ENCODE measurements at places on chromosomes 1 and 21.
A peak's percentile ranks its signal among the peaks of the same experiment; 100 is the strongest.

DNA sequence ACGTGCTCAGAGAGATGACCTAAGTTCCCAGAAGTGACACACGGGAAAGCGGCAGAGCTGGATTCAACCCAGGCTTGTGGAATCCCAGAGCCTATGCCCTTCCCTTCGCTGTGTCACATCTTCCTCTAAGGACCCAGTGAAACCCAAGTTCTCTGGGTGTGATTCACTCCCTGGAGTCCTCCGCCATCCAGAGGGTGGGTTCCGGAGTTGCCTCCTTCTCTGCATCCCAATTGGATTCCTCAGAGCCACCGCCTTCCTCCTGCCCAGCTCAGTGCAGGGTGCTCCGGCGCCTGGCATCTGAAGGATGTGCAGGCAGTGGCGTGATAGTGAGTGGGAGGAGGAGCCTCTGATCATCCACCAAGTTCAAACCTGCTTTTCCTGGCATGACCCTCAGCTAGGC lies 20.7 kb upstream of the RCC2 start:
- DNase-seq, result peak; percentile 94

- DNase-seq, result no peak
Observed at GRCh38 chr1:151325646-151326429, 1.4 kb downstream of the PI4KB start.

DNA sequence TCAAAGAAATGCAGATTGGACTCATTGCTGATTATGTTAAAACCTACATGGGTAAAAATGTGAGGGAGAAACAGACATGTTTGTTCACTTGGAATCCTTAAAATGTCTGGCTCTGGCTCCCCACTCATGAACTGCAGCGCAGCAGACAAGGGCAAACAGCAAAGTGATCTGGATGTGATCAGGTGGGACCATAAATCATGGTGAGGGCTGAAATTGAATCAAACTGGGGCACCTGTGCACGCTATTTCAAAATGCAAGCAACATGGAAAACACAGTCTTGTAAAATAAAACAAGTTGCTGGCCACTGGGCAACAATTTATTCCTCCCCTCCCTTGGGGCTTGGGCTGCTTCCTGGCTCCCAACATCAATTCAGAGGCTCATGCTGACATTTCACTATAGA lies 373.4 kb downstream of the SEC16B start:
- DNase-seq, result no peak

DNA sequence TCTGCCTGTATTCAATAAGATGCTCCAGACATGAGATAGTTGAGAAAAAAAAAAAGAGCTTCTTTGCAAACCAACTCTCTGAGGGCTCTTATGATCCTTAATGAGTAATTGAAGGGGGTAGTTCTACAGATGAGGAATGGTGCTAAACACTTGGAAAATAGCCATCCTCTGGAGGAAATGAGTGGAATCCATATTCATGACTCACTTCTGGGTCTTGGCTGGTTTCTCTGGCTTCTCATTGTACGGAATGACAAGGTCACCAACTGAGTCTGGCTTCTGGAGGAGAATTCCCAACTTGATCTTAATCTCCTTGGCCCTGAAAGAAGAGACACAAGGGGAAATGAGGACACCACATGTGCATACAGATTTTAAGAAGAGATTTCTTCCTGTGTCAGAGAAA lies 34.7 kb downstream of the RGS5 start:
- peak; percentile 91 for DNase-seq

GRCh38 chr1:217563179-217563578 lies 67.7 kb downstream of the GPATCH2 start:
- no peak for DNase-seq

DNA sequence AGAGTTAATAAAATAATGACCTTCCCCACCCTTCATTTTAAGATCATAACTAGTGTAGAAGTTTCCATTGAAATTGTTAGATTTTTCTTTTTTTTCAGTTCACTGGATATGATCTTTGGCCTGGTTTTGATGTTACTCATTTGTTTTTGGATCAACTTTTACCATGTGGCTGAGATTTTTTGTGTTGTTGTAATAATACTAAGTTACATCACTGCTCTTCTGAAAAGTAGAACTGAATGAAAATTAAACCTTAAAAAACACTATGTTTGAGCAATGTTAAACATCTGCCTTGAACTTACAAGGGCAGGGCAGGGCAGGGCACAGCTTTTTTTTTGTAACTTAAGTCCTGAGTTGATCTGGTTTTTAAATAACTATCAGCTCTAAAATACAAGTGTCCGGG lies 204.8 kb upstream of the ADAMTS5 start:
- no peak for DNase-seq

DNA sequence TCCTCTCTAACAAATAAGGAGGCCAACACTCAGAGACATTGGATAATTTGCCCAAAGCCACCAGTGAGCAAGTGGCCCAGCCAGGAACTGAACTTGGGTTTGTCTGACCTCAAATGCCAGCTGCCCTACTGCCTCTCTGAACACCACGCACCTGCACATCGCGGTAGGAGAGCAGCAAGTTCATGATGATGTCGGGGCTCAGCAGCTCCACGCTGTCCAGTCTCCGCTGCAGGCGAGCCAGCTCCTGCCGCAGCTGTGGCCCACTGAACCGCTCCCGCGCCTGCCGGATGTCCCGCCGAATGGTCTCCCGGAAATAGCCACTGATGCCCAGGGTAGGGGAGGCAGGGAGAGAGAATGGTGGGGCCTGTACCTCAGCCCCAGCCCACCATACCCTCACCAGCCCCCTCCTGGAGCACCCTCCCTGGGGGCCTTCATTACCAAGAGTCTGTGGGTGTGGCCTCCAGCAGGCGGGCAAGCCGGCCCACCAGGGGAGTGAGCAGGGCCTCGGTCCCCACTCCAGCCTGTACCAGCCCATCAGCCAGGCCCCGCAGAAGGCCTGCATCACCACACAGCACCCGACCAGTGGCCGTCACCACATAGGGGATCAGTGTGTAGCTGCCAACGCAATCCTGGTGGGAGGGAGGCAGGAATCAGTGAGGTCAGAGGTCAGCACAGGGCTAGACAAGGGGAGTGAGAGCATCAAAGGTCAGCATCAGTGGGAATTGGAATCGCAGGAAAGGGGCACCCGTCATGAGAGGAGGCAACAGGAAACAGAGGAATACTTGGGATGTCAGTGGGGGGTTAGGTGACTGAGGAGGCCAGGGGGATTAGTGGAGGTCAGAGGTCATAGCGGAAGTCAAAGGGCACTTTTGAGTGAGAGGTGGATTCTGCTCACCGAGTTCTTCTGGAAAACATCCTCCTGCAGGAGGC lies 2.7 kb downstream of the MAP3K6 start:
- no peak for DNase-seq

GRCh38 chr1:153345187-153346076 lies 3.2 kb downstream of the PGLYRP4 start:
- no peak for DNase-seq

- DNase-seq, result no peak
Observed at GRCh38 chr1:185448591-185449186, 131.6 kb upstream of the IVNS1ABP start.

DNA sequence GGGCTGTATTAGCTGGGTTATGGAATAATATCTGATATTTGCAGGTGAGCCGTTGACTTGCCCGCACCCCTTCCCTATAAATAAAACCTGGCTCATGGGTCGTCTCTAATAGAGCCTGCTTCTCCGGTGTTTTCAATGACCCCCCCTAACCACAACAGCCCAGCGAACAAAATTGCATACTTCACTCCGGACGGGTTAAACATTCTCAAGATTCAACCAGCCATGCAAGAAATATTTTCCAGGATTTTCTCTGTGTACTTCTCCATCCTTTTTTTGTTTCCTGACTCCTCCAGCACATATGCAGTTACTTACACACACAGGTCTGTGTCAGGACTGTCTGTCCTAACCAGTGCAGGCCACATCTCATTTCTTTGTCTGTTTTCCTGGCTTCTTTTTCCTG lies 267.7 kb downstream of the ZNF648 start:
- DNase-seq, result no peak

DNA sequence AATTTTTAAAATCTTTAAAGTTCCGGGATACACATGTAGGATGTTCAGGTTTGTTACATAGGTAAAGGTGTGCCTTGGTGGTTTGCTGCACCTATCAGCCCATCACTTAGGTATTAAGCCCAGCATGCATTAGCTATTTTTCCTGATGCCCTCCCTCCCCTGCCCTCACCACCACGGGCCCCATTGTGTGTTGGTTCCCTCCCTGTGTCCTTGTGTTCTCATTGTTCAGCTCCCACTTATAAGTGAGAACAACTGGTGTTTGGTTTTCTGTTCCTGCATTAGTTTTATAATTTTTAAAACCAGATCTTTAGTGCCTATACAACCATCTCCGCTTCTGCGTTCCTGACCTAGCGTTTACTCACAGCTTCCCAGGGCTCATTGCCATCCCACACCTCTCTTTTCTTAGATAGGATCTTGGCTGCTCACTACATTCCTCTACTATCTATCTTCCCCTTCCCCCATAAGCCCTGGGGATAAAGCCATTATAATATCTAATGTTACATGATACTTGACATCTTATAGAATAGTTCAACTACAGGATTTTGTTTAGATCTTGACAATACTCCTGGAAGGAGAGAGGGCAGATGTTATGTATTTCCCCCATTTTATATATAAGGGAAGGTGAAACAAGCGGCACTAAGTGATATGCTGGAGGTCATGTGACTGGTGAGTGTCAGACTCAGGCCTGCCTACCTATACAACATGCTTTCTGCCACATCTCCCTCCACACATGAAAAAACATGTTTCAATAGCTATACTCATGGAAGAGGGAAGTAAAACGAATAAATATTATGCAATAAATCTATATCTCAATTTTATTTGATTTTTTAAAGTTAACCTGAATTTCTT lies 52.3 kb upstream of the DNAJC6 start:
- DNase-seq, result no peak

GRCh38 chr1:16168622-16169360 lies 12.9 kb upstream of the EPHA2 start:
- DNase-seq, result no peak

DNA sequence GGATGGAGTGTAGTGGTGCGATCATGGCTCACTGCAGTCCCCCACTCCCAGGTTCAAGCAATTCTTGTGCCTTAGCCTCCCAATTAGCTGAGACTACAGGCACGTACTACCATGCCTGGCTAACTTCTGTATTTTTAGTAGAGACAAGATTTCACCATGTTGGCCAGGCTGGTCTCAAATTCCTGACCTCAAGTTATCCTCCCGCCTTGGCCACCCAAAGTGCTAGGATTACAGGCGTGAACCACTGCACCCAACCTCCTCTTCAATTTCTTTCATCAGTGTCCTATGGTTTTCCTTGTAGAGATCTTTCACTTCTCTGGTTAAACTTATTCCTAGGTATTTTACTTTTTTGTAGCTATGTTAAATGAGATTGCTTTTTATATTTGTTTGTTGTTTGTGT lies 10.7 kb upstream of the MAST2 start:
- DNase-seq, result no peak

DNA sequence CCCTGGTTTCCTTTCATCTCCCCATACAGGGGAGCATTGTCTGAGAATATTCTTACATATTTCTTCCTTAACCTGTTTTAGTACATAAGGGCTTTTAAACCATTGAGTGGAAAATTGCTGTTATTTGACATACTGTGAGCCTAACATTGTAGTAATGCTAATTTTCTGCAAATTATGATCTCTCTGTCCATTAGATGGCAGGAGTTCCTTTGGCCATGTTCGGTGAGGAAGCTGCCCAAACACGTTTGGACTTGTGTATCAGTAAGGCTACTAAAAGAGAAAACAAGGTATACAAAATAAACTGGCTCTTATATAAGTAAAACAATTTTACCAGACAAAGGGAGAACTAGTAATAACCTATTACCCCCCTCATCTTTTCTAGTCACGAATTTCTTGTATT lies 29.2 kb downstream of the CDC7 start:
- DNase-seq, result peak; percentile 37

- DNase-seq, result no peak
Observed at GRCh38 chr1:15810073-15810472, 2.6 kb upstream of the UQCRHL start.

- peak; percentile 18 for DNase-seq
Observed at GRCh38 chr1:147600119-147601111, 59.1 kb downstream of the BCL9 start.

- no peak for DNase-seq
Observed at GRCh38 chr1:232578651-232579195, 51.2 kb downstream of the SIPA1L2 start.

GRCh38 chr1:185645686-185646085 lies 88.5 kb upstream of the HMCN1 start:
- no peak for DNase-seq

DNA sequence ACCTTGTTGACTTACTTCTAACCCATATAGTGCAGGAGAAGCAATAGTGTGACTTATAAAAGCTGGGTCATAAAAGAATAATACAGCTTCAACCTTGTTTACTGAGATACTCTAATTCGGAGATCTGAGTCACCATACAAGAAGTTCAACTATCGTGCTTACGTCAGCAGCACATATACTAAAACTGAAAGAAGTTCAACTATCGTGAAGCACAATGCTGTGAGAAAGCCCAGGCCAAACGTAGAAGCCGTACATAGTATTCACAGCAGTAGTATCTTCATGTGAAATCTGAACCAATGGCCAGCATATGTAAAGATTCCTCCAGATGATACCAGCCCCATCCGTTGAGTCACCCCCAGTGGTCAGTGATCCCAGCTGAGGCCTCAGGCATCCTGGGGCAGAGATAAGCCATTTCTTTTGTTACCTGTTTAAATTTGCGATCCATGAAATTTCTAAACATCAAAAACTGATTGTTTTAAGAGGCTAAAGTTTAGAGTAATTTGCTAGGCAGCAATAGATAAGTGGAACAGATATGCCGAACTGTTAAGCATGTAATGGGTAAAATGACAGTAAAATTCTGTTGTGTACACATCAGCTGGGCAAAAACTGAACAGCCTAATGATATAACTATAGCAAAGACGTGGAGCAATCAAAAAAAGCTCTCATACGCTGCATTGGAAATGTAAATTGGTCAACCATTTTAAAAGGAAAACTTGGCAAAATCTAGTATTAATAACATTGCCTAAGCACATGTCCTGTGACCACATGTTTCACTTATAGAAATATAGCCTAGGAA lies 53.9 kb upstream of the SAMD13 start:
- peak; percentile 67 for DNase-seq

GRCh38 chr21:32515874-32516273 lies 69.4 kb downstream of the TCP10L start:
- DNase-seq, result no peak

DNA sequence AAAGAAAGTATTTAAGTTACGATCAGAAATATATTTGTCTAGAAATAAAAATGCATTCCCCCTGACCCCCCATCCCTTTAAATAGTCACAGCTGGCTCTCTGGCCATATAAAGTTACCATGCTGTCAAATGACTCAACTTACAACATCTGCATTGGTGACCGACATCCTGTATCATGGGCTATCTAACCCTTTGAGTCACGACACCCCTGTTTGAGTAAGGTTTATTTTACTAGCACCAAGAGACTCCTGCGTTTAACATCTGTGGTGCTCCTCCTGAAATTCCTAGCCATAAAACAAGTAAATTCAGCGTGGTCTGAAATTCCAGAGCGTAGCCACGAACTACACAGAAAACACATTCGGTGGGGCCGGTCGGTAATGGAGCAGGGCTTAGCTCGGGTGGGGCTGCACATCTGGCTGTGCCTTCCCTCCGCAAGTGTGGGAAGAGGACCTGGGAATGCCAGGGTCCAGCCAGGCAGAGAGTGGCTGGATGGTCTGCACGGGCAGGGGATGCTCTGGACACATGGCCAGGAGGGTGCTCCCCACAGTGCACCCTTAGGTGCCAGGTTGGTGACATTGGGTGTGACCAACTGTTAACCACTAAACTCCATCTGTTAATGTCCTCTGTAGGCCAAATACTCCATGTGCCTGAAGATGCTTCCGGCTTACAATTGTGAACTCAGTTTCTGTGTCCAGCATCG lies 53.0 kb upstream of the CLDN14 start:
- no peak for DNase-seq
